Stimulated activated CD4-positive, alpha-beta T cell treated with anti-CD3 and anti-CD28 coated beads, Interleukin-1b, Interleukin-23, amount 100 ng/mL, for 48 hours (primary cell): ENCODE measurements at places on chromosomes 7 and 10.
A peak's percentile ranks its signal among the peaks of the same experiment; 100 is the strongest.

DNA sequence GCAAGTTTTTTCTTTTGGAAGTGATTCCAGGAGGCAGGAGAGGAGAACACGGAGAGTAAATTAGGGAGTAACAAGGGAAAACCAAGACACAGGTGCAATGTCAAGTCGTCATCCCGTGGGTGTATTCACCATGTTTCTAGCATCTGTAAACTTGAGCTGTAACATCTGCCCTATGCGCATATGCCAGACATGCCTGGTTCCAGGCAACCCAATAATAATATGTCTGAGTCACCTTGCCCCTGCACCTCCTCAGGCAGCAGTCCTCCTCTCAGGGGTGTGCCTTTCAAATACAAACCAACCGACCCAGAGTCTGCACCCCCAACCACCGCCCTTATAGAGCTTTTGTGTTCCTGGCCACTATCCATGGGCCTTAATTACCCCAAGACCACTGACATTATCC, 107.0 kb upstream of the PDE1C start:
- no peak for DNase-seq

DNA sequence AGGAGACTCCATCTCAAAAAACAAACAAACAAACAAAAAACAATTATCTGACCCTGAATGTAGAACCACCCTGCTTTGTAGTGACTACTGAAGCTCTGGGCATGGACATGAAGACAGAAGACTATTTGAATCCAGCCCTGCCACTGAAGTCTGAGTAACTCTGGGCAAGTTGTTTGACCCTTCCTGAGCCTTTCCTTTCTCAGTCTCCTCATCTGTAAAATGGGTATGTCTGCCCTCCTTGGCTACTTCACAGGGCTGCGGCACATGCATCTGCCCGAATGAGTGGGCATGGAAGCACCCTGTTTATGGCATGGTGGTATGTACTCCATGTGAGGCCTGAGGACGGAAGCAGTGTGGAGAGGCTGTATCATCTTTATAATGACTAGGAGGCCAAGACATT, 22.2 kb upstream of the MALSU1 start:
- no peak for DNase-seq

DNA sequence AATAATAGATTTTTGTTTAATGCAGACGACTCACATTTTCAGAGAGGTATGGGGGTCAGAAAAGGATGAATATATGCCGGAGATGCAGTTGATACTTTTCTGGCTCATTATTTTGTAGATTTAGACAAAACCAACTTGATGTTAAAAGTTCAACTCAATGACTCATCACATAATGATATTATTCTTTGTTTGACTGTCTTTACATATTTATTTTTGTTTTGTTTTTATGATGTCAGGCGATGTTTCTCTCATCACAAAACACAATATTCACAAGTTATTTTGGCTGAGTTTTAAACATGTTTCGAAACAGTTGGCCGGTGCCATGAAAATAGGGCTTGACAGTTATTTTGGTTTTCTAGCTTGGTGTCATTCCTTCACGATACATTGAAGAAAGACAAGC, 1.3 kb downstream of the GJD4 start:
- no peak for DNase-seq

- DNase-seq: no peak
Observed at GRCh38 chr10:83954193-83954799, 185.0 kb upstream of the GHITM start.

- no peak for DNase-seq
Observed at GRCh38 chr10:125783408-125783807, 7.8 kb upstream of the MMP21 start.

GRCh38 chr10:49183596-49184542, 4.3 kb downstream of the TMEM273 start:
- peak; percentile 33 for DNase-seq
